ENCODE measurements at places on chromosomes 5 and 9.

DNA sequence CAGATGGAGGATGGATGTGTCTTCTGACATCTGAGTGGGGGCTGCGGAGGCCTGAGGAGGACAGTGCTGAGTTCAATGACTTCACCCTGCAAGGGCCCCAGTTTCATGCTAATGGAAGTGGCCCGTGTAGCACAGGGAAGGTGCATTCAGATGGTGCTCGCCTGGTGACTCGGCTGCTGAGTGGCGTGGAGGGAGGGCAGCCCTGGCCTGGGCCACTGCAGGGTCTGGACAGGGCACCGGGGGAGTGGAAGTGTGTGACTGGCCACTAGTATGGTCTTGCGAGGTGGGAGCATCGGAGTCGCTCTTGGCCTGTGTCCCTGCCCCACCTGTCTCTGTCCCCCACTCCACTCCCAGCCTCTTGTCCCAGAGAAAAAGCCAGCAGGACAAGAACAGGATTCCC lies 1.7 kb upstream of the SLC9A3 start:
- DNase-seq: no peak

DNA sequence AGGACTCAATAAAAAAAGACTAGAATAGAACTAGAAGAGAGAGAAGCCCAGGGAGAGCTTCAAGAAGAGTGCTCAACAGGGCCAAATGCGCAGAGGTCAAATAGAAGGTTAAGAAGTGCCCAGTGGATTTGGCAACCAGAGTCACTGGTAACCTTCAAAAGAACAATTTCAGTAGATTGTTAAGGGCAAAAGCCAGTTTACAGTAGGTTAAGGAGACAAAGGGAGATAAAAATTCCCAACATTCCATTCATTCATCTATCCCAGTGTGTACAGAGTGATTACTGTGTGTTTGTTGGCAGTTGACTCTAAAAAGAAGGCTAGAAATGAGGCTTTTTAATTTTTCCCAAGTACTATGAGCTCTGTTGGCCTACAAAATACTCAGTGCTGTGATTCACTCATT lies 69.4 kb downstream of the RIGI start:
- no peak for DNase-seq

DNA sequence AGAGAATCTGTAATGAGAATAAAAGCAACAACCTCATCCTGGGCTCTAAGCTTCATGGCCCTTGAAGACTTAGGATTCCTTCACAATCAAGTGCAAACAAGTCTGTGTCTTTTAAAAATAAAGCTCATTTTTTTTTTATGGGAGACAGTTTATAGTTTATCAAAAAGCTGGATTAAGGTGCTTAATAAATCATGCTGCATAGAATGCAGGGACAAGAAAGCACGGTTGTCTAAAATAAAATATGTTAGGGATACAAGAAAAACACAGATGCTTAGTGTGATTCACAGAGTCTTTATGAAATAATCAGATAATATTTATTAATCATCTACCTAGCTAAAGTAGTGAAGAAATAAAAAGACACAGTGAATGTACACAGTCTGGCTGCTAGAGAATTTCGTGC lies 2045.9 kb upstream of the WWC1 start:
- DNase-seq: no peak

GRCh38 chr5:39473156-39473775 lies 48.5 kb upstream of the DAB2 start:
- DNase-seq: no peak

- DNase-seq: no peak
These were observed 25.1 kb downstream of the TRIO start for GRCh38 chr5:14168144-14168792.

All from stimulated activated CD4-positive, alpha-beta T cell treated with anti-CD3 and anti-CD28 coated beads, Interleukin-4, amount 100 ng/mL, for 1 hour (primary cell).